ENCODE measurements at places on chromosomes 2 and 18. TPM values are rescaled to one million over a fixed set of nuclear protein-coding genes. Genes with fewer than 3 reads are reported as not detected.

- no peak for DNase-seq
Measured at GRCh38 chr2:128016620-128017019, 11.2 kb downstream of the SAP130 start.

EHBP1 gene
- 45.6 TPM for total RNA-seq

DNA sequence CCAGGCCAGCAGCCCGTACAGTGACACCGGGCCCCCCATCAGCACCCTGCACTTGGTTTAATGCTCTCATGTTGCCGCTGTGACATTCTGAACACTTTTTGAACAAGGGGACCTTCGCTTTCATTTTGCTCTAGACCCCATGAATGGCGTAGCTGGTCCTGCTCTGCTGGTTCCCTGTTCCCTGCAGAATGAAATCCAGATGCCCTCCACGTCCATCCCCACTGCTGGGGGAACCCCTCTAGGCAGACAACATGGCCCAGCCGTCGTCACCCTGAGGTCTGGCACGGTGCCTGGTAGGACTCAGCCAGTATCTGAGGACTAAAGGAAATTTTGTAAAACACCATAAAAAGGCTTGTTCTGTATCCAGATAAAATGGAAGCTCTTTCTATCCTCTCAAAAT is 128.6 kb downstream of the KCTD1 start:
- no peak for DNase-seq

TRIB2 gene
- 57.8 TPM for total RNA-seq

DNA sequence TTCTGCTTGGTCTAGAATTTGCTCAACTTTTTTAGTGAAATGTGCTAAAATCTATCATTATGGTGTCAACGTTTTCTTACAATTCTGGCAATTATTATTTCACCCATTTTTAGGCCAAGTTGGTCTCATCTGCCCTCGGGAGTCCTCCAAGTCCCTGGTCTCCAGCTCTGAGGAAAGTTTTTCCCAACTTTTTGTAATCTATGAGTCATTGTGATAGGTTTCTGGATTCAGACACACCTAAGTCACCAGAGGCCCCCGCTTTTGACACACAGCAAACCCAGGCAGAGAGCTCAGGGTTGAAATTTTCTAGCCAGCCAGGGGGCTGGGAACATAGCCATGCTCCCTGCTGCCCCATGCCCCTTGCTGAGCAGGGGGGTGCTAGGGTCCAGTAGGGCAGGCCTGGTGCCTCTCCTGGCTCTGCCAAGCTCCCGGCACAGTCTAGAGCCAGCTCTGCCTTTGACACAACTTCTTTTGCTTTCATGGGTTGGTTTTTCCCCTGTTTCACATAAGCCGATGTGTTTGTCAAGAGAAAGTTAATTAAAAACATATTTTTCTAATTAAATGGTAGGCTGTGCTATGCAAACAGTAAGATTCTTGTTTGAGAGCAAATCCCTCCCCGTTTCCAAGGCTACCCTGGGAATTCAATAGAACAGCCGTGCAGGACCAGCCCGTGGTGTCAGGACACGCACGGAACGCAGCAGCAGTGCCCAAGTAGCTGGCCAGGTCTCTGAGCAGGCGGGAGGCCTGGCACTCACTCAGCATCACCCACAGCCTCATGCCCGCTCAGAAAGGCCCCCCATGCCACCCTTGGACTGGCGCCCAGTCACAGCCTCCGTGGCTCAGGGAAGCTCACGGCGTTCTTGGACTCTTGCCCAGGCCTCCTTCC is 25.5 kb upstream of the SNED1 start:
- no peak for DNase-seq

DNA sequence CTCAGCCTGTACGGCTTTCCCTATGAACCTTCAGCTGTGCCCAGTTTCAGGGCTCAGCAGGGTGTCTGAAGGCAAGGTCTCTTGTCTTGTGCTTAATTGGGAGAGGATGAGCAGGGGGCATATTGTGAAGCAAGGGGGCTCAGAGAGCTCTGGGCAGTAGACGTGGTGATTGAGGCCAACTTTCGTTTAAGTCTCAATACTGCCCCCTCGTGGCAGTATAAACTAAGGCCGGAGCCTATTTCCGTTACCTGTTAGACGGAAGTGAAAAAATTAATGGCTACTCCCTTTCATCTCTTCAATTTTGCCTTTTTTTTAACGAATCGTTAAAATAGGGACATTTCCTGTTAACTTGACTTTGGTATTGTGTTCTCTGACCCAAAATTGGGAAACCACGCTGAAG is 193.4 kb downstream of the TDRD15 start:
- DNase-seq = peak; percentile 19

- no peak for DNase-seq
Measured at GRCh38 chr2:226190479-226191252, 609.0 kb downstream of the IRS1 start.

DNA sequence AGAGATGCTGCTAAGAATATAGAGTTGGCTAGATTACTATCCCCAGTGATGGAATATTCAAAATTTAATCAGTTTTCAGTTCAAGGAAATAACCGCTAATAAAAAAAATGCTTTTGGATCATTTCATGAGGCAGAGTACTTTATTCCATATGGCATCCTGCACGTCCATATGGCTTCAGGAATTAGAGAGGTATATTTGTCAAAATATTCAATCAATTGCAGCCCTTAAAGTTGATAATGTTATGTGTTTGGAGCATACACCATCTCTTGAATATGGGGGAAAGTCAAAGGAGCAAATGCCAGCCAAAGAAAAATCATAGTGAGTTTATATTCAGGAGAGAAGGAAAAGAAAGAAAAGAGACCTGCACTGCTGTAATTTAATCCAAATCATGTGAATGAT is 266.4 kb downstream of the TMEM182 start:
- DNase-seq = no peak

- no peak for DNase-seq
Measured at GRCh38 chr18:60247103-60247502, 125.5 kb downstream of the MC4R start.

DNA sequence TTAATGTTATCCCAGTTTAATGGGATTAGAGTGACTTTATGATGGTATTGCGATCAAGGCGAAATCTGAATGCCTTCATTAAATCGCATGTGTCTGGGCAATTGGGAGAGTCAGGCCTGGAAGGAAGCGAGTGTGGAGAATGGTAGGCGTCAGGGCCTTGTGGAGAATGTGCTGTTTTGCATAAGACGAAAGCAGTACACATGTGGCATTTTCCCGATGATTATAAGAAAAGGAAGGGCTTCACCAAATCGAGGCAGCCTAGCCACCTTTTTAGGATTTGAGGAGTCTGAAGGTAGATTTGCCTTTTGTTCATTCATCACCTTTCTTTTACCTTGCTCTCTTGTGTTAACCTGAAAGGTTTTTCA is 1.0 kb downstream of the ZNF532 start:
- DNase-seq = no peak

DNA sequence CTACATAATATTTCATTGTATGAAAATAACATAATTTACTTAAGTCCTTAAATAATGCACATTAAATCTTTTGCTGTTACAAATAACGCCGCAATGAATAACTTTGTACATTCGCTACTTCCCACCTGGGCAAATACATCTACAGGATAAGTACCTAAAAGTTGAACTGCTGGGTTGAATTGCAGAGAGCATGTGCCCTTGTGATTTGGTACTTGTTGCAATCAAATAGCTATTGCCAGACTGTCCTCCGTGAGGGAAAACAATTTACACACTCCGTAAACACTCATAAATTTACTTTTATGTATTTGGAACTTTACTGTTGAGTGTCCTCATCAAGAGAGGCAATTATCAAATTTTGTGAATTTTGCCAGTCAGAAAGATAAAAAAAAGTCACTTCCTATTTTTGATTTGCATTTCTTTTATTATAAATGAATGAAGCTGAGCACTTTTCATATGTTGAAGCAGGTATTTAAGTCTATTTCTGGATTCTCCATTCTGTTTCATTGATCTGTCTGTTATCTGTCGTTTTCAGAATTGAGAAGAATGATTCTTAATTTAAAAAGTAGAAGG is 140.8 kb upstream of the SERTAD2 start:
- DNase-seq = no peak

DNA sequence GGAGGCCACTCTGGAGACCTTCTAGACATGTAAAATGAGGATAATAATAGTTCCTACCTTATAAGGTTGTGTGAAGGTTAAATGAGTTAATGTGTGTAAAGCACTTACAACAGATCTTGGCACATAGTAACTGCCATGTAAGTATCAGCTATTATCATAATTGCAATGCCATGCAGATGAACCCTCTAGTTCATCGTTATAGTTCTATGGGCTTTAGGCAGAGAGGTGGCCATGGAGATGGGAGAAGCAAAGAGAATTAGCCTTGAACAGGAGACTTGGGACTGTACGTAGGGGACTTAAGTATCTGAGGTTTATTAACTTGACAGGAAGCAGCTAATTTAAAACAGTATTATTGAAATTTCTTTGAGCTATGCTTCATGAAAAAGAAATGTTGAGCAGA is 151.8 kb downstream of the PIK3C3 start:
- no peak for DNase-seq

UGT1A5 gene
- not detected for total RNA-seq

GRCh38 chr18:63451799-63452660 is 24.7 kb upstream of the SERPINB5 start:
- no peak for DNase-seq

GRCh38 chr2:216908300-216908699 is 48.4 kb upstream of the TNP1 start:
- no peak for DNase-seq

DNA sequence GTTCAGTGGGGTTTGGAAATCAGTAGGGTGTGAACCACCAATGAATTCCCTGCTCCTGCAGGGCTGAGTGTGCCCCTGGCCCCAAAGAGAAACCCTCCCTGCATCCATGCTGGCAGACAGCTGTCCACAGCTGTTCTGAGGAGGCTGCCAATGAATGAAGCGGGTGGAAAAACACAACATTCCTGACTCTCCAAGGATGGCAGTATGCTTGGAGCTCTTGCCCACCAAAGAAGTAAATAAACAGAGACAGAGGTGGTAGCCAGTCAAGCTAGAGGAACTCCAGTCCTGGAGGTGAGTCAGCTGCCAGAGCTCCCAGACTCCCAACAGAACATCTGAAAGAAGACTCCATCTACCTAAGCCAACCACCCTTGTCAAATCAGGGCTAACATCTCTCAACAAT is 6.2 kb downstream of the ZBTB7C start:
- DNase-seq = no peak

DNA sequence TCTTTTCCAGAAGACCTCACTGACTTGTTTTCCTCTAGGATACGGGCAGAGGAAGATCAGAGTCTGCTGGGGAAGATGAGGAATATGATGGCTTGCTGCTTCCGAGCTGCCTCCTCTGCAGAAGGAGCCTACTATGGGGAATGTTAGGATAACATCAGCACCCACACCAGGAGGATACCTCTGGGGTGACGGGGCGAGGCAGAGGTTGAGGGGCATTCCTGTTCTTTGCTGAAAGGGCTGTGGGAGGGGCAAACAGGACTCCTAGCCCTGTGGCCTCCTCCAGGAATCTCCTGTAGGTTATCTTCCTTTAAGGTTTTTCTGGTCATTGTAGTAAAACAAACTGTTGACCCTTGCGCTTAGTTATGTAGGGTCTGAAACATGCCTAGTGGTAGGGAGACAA is 102.5 kb downstream of the CRIM1 start:
- DNase-seq = no peak

- no peak for DNase-seq
Measured at GRCh38 chr18:73545472-73545871, 602.2 kb downstream of the FBXO15 start.

GRCh38 chr2:105070010-105070865 is 32.4 kb downstream of the MRPS9 start:
- no peak for DNase-seq

- DNase-seq = no peak
Measured at GRCh38 chr2:109322111-109322510, 193.1 kb downstream of the SH3RF3 start.

DNA sequence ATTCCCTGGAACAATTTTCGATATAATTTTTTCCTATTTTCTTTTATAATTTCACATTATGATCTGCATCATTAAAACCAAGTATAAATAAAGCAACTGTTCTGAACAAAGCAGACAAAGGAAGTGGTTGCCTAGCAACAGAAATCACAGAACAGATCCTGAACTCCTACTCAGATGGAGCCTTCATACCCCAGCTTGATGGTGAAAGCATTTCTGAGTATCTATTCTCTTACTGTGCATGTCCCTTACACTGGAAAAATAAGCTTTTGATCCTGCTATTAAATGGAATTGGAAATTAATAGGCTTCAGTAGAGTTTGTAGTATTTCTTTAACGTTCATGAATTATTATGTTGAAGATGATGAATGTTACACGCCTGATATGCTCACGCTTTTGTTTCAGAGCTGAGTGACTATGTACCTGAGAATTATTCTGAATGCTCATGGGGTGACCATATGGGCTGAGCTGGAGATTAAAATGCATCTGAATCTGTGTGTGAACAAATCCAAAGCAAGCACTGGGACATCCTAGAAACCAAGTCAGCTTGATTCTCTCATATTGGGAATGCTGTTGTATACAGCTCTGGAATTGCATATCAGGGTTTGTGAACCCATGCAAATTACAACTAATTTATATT is 254.0 kb downstream of the KCNJ3 start:
- no peak for DNase-seq

HAT1 gene
- 41.2 TPM for total RNA-seq

CROCC2 gene
- 0.36 TPM for total RNA-seq

- no peak for DNase-seq
Measured at GRCh38 chr18:44943311-44943881, 262.7 kb downstream of the SETBP1 start.

GRCh38 chr18:55444536-55444935 is 143.5 kb downstream of the TCF4 start:
- DNase-seq = no peak

GRCh38 chr18:79299272-79299671 is 96.5 kb upstream of the NFATC1 start:
- no peak for DNase-seq

NAT8 gene
- total RNA-seq = not detected

LRRC30 gene
- not detected for total RNA-seq

GRCh38 chr2:112541315-112542122 is 746 bp upstream of the POLR1B start:
- DNase-seq = peak; percentile 41

DNA sequence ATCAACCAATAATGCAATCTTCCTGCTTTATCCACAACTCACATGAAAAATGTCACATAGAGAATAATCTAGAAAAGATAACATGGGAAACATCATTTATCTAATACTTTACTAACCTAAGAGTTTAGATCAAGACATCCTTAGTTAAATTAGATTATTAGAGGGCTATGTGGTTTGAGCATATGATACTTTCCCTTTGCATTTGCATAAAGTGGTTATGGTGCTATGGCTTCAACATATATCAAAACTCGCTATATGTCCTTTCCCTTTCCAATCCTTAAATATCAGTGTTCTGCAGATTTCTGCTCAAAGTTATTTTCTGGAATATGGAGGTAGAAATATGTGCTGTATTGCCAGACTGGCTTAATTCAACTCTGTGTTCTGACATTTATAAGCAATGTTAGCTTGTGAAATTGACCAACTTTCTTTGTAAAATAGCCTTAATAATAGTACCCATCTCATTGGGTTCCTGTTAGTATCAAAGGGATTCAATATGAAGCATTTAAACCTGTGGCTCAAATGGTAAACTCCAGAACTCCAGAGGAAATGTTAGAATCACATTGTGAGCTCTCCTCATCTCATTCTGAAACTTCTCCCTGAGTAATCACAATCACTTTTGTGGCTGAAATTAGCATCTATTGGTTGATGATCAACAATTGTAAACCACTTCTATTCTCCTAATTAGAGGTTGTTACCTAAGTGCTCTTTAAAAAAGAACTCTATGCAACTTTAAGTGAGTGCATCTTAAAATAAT is 1089.9 kb upstream of the SLC39A10 start:
- DNase-seq = no peak

Measured in progenitor cell of endocrine pancreas (in vitro differentiated cells).